ENCODE measurements at places on chromosomes 11 and 22.
A peak's percentile ranks its signal among the peaks of the same experiment; 100 is the strongest.

- peaks cover 20% of the 10 kb centered on the region for H3K27me3 ChIP-seq
- no peak for DNase-seq
- H3K36me3 ChIP-seq: no peaks in the 10 kb centered on the region
- H3K4me1 ChIP-seq: peaks cover 20% of the 10 kb centered on the region
- H3K27ac ChIP-seq: no peak overlapping the region
Observed at GRCh38 chr11:65373839-65374580, 8.4 kb downstream of the SLC25A45 start.

DNA sequence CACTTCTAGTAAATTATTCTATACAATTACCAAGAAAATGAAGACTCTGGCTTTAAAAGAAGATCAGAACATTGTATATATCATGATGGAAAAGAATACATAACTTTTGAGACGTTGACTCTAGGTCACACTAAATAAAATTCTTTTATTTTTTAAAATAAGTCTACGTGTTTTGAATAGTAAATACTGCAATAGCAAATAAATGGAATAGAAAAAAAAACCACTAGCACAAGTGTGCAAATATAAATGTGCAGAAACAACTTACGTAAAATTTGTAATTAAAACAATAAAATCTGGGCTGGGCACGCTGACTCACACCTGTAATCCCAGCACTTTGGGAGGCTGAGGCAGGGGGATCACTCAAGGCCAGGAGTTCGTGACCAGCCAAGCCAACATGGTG lies 17.9 kb downstream of the SIK3 start:
- no peak for DNase-seq
- H3K27me3 ChIP-seq: peaks cover 4% of the 10 kb centered on the region
- peaks cover 30% of the 10 kb centered on the region for H3K4me1 ChIP-seq
- H3K27ac ChIP-seq: no peak overlapping the region
- no peak overlapping the region for H3K4me3 ChIP-seq

DNA sequence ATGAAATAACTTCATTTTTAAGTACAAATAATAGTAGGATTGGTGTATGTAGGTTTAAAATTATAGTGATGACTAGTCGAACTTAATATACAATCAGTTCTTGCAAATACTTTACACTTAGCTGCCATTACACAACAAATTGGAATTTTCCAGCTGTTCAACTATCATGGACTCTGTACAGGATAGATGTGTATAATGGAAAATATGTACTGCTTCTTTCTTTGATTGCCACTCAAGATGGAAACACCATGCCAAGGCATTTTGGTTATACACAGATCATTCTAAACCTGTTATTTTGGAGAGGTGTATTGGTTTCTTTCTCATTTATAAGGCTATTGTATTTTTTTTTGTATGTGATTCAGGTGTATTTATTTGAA lies 24.4 kb upstream of the CRTAM start:
- no peak for DNase-seq
- H3K27ac ChIP-seq: no peak overlapping the region
- H3K4me3 ChIP-seq: no peak overlapping the region
- H3K36me3 ChIP-seq: peaks cover 4% of the 10 kb centered on the region
- H3K4me1 ChIP-seq: peaks cover 4% of the 10 kb centered on the region

- peaks cover 14% of the 10 kb centered on the region for H3K4me1 ChIP-seq
- peaks cover 98% of the 10 kb centered on the region for H3K36me3 ChIP-seq
- H3K4me3 ChIP-seq: no peak overlapping the region
- peaks cover 3% of the 10 kb centered on the region for H3K27me3 ChIP-seq
- no peak overlapping the region for H3K27ac ChIP-seq
- DNase-seq: no peak
Observed at GRCh38 chr11:125999234-125999880, 53.5 kb downstream of the VSIG10L2 start.

- H3K36me3 ChIP-seq: no peaks in the 10 kb centered on the region
- peaks cover 81% of the 10 kb centered on the region for H3K4me1 ChIP-seq
- peak overlapping the region; percentile 33 for H3K4me3 ChIP-seq
- peak overlapping the region; percentile 93 for H3K27ac ChIP-seq
- DNase-seq: peak; percentile 31
Observed at GRCh38 chr11:57240757-57241156, 3.7 kb upstream of the APLNR start.

GRCh38 chr11:21912285-21912684 lies 280.6 kb upstream of the ANO5 start:
- no peak for DNase-seq
- no peaks in the 10 kb centered on the region for H3K36me3 ChIP-seq
- H3K4me3 ChIP-seq: no peak overlapping the region
- no peaks in the 10 kb centered on the region for H3K4me1 ChIP-seq
- no peak overlapping the region for H3K27ac ChIP-seq
- H3K27me3 ChIP-seq: no peaks in the 10 kb centered on the region

DNA sequence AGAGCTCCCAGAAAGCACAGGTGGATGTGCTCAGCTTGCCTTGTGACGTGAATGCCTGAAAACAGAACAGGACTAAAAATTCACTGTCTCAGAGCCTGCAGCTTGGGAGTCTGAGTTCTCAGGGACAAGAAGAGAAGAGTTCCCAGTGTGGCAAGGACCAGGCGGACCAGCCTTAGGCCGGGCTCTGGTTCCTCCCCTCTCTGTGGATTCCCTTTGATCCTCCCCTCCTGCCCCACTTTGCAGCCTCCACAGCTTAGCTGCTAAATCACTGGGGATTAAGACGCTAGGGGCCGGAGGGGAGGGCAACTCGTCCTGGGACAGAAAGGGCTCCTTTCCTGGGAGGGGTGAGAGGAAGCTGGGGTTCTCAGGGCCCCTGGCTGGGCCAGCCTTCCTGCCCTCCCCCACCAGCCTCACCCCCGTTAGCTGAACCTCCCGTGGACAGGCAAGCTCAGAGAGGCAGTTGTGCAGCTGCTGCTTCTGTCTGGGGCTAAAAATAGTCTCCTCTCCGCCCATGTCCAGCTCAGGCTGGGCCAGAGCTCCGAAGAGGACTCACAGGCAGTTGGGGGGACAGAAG lies 29.9 kb upstream of the JAM3 start:
- no peak overlapping the region for H3K27ac ChIP-seq
- H3K4me3 ChIP-seq: peak overlapping the region; percentile 68
- DNase-seq: no peak
- peaks cover 4% of the 10 kb centered on the region for H3K27me3 ChIP-seq
- H3K4me1 ChIP-seq: peaks cover 88% of the 10 kb centered on the region

- no peak for DNase-seq
- no peaks in the 10 kb centered on the region for H3K27me3 ChIP-seq
- no peak overlapping the region for H3K27ac ChIP-seq
Observed at GRCh38 chr22:44938886-44939285, 70.9 kb downstream of the PHF21B start.

- H3K27ac ChIP-seq: no peak overlapping the region
- H3K36me3 ChIP-seq: peaks cover 26% of the 10 kb centered on the region
- DNase-seq: no peak
- H3K4me3 ChIP-seq: no peak overlapping the region
Observed at GRCh38 chr11:14149683-14150082, 187.2 kb downstream of the SPON1 start.

DNA sequence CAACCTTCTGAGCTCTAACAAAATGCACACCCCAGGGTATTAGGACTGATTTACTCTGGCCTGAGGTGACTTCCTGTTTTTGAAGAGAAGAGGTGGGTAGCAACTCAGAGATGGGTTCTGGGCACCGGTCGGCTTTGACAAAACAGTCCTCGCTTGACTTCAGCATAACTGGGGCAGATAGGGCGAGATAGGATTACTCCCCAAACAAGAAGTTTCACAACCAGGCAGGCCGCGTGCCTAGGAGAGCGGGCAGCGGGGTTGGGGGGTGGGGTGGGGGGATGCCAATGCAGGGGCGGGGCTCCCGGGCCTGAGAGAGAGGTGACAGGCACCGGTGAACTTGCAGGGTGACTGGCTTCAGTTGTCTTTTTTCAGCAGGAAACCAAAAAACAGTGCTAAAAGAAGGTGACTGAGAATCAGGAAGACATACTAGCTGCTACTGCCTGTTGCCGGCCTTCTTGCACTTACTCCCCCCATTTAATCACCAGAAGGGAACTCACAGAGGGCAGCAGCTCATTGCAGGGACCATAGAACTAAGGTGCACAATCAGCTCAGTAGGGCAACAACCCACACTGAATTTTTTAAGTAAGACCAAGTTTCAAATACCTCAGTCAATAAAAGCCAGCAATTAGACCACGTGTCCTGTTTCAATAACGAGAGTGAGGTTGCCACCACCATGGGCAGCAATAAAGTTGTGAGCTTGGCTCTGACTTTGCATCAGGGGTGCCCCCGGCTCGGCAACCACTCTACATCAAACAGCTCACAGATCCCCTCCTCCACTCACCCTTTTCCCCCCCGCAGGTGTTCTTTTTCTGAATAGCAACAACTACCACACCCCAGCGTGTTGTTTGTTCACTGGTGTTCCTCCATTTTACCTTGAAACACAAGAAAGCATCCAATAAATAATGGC lies 37.2 kb upstream of the ETS1 start:
- peaks cover 98% of the 10 kb centered on the region for H3K4me1 ChIP-seq

- H3K27me3 ChIP-seq: peaks cover 37% of the 10 kb centered on the region
- no peak for DNase-seq
- H3K4me3 ChIP-seq: no peak overlapping the region
- H3K4me1 ChIP-seq: peaks cover 41% of the 10 kb centered on the region
Observed at GRCh38 chr22:44429941-44430587, 68.0 kb downstream of the RTL6 start.

- H3K36me3 ChIP-seq: no peaks in the 10 kb centered on the region
- no peak for DNase-seq
- peak overlapping the region; percentile 64 for H3K27ac ChIP-seq
- peaks cover 14% of the 10 kb centered on the region for H3K4me1 ChIP-seq
- peaks cover 3% of the 10 kb centered on the region for H3K27me3 ChIP-seq
Observed at GRCh38 chr11:70531281-70532065, 133.1 kb downstream of the CTTN start.

DNA sequence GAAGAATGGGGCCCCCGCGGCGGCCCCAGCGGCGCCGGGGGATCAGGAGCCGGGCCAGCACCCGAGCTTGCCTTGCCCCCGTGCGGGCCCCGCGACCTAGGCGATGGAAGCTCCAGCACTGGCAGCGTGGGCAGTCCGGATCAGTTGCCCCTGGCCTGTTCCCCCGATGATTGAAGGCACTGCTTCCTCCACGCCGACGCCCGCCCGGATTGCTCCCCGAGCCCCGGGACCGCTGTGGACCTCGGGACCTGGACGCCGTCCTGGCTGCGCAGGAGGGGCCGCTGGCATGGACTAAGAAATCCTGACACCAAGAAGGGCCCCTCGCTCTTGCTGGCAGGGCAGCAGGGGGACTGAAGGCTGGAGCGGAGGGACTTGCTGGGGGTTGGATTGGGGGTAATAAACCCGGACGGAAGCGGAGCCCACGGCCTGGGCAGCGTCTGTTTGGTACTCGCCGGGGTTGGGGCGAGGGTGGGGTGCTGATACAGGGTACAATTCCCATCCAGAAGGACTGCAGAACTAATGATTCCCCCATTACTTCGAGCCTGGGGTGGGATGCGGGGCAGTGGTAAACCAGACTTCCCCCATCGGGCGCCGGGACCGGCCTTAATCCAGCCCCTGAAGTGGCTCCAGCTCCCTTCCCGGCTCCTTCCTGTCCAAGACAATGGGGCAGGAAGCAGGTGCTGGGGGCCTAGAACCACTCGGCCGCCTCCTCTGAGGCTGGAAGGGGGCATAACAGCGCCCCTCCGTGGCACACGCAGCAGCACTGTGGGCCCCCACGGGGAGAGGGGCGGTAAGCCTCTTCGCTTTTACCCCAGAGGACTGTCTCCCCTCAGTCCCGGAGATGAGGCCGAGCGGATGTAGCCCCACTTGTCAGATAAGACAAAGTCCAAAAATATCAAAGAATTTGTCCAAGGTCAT lies 1.0 kb downstream of the CCDC85B start:
- H3K4me3 ChIP-seq: peak overlapping the region; percentile 83
- DNase-seq: no peak
- H3K36me3 ChIP-seq: peaks cover 5% of the 10 kb centered on the region
- H3K4me1 ChIP-seq: peaks cover 60% of the 10 kb centered on the region
- no peak overlapping the region for H3K27ac ChIP-seq

GRCh38 chr11:75328426-75329277 lies 22.8 kb downstream of the ARRB1 start:
- H3K4me1 ChIP-seq: peaks cover 35% of the 10 kb centered on the region
- H3K4me3 ChIP-seq: no peak overlapping the region
- no peaks in the 10 kb centered on the region for H3K27me3 ChIP-seq
- DNase-seq: peak; percentile 67

- no peak for DNase-seq
- H3K4me1 ChIP-seq: peaks cover 12% of the 10 kb centered on the region
- H3K27me3 ChIP-seq: peaks cover 10% of the 10 kb centered on the region
Observed at GRCh38 chr22:17858033-17858432, 83.8 kb upstream of the BID start.

DNA sequence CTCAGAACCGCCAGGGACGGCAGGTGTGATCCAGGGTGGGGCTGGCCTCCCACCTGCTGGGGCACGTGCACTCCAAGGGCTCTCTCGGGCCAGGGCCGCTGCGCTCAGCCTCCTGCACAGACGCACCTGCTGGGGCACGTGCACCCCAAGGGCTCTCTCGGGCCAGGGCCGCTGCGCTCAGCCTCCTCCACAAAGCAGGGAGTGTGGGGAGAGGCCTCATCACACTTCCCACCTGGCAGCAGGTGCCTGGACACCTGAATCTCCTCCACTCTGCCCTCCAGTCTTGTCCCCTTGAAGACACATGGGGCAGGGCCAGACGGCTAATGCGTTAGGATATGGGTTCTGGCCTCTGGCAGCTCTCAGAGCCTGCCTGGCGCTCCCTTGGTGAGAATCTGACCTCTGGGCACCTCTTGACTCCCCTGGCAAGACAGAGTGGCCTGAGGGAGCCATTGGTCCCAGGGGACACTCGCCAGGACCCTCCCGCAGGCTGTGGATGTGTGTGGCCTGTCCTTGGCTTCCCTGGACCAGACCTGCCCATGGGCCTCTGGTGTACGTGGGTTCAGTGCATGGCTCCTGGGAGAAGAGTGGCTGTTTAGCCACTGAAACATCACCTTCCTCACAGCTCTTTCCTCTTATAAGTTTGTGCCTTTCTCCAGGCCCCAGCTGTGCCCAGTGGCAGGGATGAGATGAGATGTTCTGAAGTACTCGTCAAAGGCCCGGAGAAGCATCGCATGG lies 73.5 kb downstream of the BRD1 start:
- DNase-seq: no peak
- peaks cover 15% of the 10 kb centered on the region for H3K27me3 ChIP-seq
- H3K27ac ChIP-seq: peak overlapping the region; percentile 29

- peaks cover 13% of the 10 kb centered on the region for H3K4me1 ChIP-seq
- H3K27me3 ChIP-seq: peaks cover 14% of the 10 kb centered on the region
- H3K36me3 ChIP-seq: no peaks in the 10 kb centered on the region
- DNase-seq: peak; percentile 68
Observed at GRCh38 chr11:66388780-66389386, 17.3 kb upstream of the SLC29A2 start.

- H3K27me3 ChIP-seq: peaks cover 3% of the 10 kb centered on the region
- no peak overlapping the region for H3K27ac ChIP-seq
- peaks cover 36% of the 10 kb centered on the region for H3K36me3 ChIP-seq
- peaks cover 74% of the 10 kb centered on the region for H3K4me1 ChIP-seq
- no peak for DNase-seq
Observed at GRCh38 chr11:126335463-126335760, 20.1 kb upstream of the ST3GAL4 start.

GRCh38 chr11:126328938-126329643 lies 25.2 kb downstream of the DCPS start:
- peak overlapping the region; percentile 41 for H3K4me3 ChIP-seq
- DNase-seq: peak; percentile 65
- H3K4me1 ChIP-seq: peaks cover 71% of the 10 kb centered on the region

GRCh38 chr11:10862446-10862845 lies 4.6 kb upstream of the ZBED5 start:
- peaks cover 35% of the 10 kb centered on the region for H3K4me1 ChIP-seq
- no peak for DNase-seq

- H3K27ac ChIP-seq: no peak overlapping the region
- no peaks in the 10 kb centered on the region for H3K36me3 ChIP-seq
- DNase-seq: no peak
- H3K4me3 ChIP-seq: no peak overlapping the region
- H3K27me3 ChIP-seq: peaks cover 29% of the 10 kb centered on the region
- peaks cover 22% of the 10 kb centered on the region for H3K4me1 ChIP-seq
Observed at GRCh38 chr11:133362156-133362555, 170.1 kb downstream of the OPCML start.

Data from nephron progenitor cell (in vitro differentiated cells).